Endodermal cell (in vitro differentiated cells): ENCODE measurements at places on chromosomes 6 and 20. TPM values are rescaled to one million over a fixed set of nuclear protein-coding genes. Genes with fewer than 3 reads are reported as not detected.

The TRIM10 gene
- total RNA-seq: not detected in 3 replicates

The PACRG gene
- 0.42 TPM in 1 of 3 replicates, not detected in the others for total RNA-seq

GRCh38 chr6:159324596-159324995, 155.4 kb downstream of the FNDC1 start:
- DNase-seq: no peak

GRCh38 chr6:130390890-130391289, 25.1 kb downstream of the TMEM200A start:
- no peak for DNase-seq

DNA sequence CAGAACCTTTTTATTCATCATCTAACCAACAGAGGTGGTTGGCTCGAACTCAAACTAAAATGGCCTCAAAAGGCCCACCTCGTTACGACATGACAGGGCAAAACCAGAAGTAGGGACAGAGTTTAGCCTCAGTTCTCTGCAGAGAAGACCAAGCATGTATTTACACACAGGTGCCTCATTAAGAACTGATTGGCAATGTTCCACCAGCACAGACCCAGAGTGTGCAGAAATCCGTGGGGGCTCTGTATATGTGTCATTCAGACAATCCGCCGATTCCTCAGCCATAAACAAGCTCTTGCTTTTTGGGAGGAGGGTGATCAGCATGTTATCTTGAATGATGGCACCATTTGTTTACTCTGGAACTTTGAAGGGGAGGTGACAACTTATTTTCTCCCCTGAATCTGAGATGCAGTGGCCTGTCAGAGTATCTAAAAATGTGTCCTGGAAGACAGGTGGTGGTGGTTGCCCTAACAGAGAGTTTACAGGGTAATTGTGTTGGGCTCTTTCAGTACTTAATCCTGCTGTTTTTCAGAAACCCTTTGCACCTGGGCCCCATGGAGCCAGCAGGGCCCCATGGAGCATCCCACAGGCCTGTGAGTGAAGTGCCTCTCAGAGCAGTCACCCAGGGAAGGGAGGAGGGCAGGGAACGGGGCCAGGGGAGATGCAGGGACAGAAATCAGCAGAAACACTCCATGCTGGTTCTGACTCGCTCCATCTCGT, 29.1 kb upstream of the C20orf203 start:
- DNase-seq: peak; percentile 72

DNA sequence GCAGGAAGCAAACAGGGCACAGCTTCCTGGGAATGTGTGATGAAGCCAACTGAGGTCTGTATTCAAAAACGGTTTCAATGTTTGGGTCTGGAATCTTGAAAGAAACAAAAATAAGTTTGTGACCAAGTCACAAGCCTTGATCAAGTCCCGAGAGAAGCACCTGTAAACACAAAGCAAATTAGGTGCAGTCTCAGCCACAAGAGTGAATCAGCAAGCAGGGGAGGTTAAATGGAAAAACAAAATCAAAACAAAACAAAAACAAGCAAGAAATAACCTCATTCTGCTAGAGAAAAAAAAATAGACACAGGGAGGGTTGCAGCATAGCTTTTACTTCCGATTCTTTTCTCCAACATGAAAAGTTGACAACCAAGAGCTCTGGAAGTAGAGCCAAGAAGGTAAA, 201.7 kb downstream of the CLIC5 start:
- DNase-seq: no peak

DNA sequence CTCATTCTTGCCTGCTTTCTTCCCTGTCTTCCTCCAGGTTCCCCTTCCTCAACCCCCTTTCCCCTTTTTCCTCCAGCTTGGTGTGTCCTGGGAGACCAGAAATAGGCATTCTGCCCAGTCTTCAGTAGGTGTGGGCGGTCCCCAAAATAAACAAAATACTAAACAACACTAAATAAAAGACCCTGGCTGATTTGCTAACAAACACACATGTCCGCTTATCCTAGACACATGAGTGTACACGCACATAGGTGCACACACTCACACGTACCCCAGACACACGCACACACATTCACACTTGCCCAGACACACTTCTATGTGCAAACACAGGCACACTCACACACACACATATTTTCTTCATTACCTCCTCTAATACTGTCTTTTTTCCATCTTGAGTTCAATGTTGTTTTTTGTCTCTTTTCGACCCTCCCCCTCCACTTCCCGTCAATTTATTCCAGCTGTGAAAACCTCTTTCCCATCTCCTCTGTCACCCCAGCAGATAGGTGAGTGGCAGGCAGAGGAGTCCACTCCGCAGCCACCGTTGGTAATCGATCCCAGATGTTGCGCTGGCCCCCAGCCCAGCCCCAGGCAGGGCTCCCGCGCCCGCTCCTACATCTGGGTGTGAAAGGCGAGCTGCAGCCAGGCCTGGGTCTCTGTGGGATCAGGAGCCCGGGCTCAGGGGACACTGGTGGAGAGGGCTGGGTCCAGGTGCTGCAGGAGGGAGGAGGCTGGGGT, 56.9 kb upstream of the FOXP4 start:
- DNase-seq: peak; percentile 68

The ABHD16B gene
- not detected in 2 replicates for total RNA-seq
